ENCODE measurements at places on chromosomes 4 and X. TPM values are rescaled to one million over a fixed set of nuclear protein-coding genes. Genes with fewer than 3 reads are reported as not detected.
A peak's percentile ranks its signal among the peaks of the same experiment; 100 is the strongest.

- DNase-seq = no peak
Observed at GRCh38 chrX:151633157-151633556, 62.1 kb upstream of the PRRG3 start.

GRCh38 chr4:102216666-102217065, 128.6 kb downstream of the SLC39A8 start:
- no peak for DNase-seq

DNA sequence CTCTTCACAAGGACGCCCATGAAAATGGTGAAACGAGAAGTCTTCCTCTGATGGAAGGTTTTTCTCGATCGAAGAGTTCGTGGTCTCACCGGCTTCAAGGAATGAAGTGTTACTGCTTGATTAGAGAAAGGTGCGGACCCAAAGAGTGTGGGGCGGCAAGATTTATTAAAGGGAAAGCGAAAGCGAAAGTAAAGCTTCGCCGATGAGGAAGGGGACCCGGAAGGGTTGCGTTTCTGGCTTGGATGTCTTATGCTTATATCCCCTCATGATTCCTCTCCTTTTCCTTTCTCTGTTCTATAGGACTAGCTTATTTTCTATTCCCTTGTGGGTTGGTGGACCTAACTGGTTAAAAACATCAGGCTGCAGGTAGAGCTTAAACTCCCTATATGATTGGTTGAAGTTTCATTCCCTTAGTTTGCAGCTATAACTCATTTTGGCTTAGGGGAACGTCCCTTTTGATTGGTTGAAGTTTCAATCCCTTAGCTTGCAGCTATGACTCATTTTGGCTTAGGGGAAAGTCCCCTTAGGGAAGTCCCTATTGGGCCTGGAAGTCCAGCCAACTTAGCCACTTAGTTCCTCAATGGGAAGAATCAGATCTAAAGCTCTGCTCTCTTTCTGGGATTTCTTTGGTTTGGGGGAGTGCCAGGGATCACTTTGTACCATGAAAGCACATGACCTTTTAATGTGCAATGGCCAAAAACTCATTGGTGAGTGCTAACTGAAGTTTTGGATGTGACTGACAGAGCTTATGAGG, 1025.0 kb upstream of the PCDH10 start:
- peak; percentile 23 for DNase-seq

DNA sequence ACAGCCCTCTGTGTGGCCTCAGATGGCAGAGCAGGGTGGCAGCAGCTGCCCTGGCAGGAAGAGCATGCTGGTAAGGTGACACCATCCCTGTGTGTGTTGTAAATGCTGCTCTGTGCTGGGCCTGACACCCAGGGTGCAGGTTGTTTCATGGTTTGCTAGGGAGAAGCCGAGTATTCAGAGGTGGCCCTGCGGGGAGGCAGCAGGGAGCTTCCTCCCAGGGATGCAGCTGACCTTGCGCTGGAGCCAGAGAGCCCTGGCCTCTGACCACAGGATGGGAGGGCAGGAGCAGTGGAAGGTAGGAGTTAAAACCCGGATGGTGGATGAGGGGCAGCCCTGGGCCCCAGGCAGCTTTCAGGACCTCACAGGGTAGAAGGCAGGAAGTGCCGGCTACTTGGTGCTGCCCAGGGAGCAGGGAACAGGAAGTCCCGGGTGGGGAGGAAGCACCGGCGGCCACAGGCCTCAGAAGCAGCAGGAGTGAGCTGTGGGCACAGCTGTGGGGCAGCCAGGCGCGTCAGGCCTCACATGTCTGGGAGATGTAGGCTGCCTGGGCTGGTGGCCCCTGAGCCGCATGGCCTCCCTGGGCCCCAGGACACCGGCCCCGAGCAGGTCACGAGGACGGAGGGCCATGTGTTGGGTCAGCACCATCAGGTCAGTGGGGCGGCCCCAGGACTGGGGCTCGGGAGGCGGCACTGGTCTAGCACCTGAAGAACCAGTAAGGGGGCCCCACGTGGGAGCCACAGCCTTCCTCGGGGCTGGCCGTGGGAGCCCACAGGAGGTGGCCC, 19.1 kb downstream of the SH3BP2 start:
- no peak for DNase-seq

- DNase-seq = no peak
Observed at GRCh38 chr4:9765091-9765490, 16.3 kb upstream of the DRD5 start.

DNA sequence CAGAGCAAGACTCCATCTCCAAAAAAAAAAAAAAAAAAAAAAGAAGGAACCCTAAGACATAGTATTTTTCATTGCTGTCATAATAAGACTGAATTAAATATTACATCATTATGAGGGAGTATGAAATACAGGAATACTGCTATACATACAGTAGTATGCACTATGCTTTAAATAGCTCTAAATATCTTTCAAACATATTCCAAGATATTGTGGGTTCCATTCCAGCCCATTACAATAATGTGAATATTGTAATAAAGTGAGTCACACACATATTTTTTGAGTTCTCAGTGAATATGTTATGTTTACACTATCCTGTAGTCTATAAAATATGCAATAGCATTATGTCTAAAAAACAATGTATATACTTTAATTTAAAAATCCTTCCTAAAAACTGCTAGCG, 64.8 kb downstream of the GPM6A start:
- DNase-seq = no peak

- DNase-seq = no peak
Observed at GRCh38 chr4:176359590-176359989, 39.8 kb downstream of the SPCS3 start.

The PRDM8 gene
- total RNA-seq = 7.5 TPM

The PROM1 gene
- not detected for total RNA-seq

The HPGDS gene
- total RNA-seq = not detected

The BEX5 gene
- 0.92 TPM for total RNA-seq
